ENCODE measurements at places on chromosomes 1 and 21. TPM values are rescaled to one million over a fixed set of nuclear protein-coding genes. Genes with fewer than 3 reads are reported as not detected.
A peak's percentile ranks its signal among the peaks of the same experiment; 100 is the strongest.

GRCh38 chr1:201053155-201053860 is 29.8 kb upstream of the KIF21B start:
- no peak for DNase-seq

DNA sequence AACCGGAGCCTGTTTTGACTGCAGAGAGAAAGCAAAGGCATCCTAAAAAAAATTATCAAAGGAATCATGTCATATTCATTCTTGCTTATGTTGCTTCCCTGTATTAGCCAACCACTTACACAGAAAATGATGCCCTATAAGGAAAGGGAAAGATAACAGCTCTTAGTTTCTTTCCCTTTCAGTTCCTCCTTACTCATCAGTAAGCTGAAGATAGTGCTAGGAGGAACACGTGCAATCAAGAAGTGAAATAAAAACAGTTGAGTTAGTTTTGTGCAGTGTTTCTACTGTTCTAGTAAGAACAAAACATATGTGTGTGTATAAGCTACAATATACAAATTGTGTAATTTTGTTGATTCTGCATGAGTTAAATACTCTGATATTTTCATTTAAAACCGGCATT is 45.3 kb upstream of the MTF2 start:
- no peak for DNase-seq

- DNase-seq: no peak
These were observed 86.6 kb downstream of the KIRREL1 start for GRCh38 chr1:158080066-158080465.

The PIGR gene
- total RNA-seq: not detected

DNA sequence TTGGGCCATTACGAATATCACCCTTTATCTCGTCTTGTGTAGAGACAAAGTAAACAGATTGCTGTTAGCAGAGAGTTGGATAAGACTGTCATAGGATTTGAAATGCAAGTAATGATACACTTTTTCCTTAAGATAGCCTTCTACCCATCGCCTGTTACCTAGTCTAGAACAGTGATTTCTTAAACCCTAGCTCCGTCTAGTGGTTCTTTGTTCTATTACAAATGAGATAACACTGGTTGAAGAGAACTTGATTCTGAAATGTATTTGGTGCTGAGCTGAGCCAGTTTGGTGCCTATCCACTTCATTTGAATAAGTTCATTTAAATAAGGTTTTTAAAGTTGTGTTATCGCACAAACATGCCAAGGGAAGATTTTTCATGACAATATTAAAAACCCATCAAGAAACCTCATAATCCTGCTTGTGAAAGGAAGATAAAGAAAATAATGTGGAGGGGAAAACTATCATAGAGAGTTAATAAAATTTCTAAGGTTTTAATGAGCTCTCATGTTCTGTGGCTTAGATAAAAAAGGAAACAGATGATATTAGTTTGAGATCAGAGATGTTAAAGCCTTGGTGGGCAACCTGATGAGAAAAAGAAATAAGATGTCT is 1.5 kb upstream of the KCNH1 start:
- DNase-seq: no peak

DNA sequence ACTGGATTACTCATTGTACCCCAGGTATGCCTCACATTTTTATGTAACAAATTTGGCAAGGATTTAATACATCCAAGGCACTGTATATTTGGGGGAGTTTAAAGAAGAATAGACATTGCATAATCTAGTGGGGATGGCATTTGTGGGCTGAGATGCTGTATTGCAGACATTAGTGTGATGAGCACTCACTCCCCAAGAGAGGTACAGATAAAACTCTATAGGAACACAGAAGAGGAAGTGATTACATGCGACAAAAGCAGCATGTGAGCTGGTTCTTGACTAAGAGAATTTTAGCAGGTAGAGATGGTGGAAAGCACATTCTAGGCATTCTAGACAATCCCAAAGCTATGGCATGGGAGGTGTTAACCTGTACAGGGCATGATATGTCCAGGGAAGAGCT is 24.2 kb upstream of the CDC14A start:
- DNase-seq: no peak

DNA sequence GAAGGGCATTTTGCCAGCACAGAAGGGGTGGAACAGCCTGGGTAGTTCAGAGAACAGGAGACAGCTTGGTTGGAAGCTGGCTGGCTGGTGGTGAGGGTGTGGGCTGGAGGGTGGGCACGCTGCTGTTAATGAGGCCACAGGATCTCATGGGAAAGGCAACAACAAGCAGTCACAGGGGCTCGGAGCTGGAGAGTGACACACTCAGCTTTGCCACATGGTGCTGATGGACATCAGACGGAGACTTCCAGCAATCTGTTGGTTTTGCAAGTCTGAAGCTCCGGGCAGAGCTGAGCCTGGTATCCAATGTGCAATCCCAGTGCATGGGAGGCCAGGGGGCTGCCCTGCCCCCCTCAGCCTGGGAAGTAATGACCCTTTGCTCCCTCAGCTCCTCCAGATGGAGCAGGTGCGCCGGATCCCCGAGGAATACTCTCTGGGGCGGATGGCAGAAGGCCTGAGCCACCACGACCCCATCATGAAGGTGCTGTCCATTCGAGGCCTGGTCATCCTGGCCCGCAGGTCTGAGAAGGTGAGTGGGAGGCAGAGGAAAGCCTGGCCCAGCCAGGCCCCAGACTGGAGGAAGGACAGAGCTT is 15.6 kb upstream of the TTC4 start:
- DNase-seq: no peak

DNA sequence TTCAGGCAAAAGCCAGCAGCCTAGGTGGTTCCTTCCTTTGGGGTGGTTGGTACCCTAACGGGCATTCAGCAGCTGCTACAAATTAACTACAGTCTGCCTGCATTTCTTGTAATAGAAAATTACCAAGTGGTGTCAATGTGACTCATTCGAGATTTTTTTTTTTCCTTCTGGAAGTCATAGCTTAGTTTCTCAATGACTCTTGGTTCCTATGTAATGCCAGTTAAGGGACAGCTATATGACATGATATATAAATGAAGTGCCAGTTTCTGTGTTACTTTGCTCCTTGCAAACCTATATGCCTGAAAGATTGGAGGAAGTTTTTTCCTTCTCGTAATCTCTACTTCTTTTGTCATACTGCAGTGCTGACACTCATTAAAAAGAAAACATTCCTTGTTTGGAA is 2.6 kb downstream of the MGST3 start:
- DNase-seq: no peak

The NUP210L gene
- total RNA-seq: 0.10 TPM

DNA sequence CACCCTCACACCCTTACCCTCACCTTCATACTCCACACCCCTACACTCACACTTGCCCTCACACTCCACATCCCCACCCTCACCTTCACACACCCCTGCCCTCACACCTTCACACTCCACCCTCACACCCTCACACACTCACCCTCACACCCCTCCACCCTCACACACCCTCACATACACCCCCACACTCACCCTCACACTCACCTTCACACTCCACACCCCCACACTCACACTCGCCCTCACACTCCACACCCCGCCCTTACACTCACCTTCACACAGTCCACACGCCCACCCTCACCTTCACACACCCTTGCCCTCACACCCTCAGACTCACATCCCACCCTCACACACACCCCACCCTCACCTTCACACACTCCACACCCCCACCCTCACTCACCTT is 43.6 kb upstream of the EDN2 start:
- DNase-seq: no peak

DNA sequence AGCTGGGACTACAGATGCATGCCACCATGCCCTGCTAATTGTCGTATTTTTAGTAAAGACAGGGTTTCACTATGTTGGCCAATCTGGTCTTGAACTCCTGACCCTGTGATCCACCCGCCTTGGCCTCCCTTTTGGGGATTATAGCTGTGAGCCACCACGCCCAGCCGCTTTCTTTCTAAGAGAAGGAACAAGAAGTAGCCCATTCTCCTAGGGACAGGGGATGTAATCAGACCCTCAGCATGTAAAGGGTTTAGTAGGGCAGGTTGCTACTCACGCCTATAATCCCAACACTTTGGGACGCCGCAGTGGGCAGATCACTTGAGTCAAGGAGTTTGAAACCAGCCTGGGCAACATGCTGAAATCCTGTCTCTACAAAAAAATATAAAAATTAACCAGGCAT is 189.7 kb downstream of the TOMM20 start:
- DNase-seq: no peak

DNA sequence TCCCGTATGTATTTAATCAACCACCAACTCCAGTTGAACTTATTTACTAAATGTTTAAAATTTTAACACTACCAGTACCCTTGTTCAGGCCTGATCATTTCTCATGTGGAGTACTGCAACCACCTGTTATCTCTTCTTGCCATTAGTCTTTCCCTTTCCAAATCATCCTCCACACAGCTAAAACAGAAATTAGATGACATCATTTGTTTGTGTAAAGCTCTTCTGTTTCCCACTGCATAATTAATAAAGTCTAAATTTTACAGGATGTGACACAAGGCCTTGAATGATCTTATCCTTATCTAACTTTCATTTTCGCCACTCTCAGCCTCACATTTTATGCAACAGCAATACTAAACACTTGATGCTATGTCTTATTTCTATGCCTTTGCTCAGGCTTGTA is 24.4 kb downstream of the GDAP2 start:
- DNase-seq: no peak

- no peak for DNase-seq
These were observed 67.1 kb downstream of the CD58 start for GRCh38 chr1:116503546-116504307.

The ADAM30 gene
- not detected for total RNA-seq

GRCh38 chr1:231603598-231604275 is 22.9 kb upstream of the DISC1 start:
- peak; percentile 29 for DNase-seq

GRCh38 chr1:201551877-201552731 is 13.2 kb downstream of the NAV1 start:
- DNase-seq: no peak

- DNase-seq: no peak
These were observed 107.0 kb downstream of the PDE9A start for GRCh38 chr21:42760361-42760950.

DNA sequence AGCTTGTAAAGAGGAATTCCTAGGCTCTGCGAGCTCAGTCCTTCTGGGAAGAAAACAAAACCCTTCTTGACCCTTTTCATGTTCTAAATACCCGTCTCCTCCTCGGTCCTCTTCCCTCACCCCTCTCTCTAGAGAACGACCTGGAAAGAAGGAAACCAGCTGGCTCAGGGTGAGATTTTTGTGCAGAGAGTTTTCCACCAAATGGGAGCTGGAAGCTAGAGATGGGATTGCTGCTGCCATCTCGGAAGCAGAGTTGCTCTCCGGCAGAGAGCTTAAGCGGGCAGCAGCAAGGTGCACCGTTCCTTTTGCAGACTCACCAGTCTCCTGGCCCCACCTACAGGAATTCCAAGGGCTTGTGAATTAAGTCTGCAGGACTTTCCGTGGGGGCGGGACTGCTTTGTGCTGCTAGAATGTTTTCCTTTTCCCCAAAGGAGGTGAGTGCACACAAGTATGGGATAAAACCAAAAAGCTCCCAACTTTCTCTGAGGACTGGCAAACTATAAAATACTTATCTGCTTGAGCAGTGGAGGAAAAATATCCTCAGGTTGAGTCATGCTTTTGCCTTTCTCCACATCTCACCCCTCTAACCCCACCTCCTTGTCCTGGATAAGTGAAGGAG is 29.1 kb upstream of the KIAA0040 start:
- DNase-seq: no peak

- DNase-seq: no peak
These were observed 35.7 kb upstream of the MAN1C1 start for GRCh38 chr1:25580927-25581326.

The MEX3A gene
- total RNA-seq: 6.6 TPM

DNA sequence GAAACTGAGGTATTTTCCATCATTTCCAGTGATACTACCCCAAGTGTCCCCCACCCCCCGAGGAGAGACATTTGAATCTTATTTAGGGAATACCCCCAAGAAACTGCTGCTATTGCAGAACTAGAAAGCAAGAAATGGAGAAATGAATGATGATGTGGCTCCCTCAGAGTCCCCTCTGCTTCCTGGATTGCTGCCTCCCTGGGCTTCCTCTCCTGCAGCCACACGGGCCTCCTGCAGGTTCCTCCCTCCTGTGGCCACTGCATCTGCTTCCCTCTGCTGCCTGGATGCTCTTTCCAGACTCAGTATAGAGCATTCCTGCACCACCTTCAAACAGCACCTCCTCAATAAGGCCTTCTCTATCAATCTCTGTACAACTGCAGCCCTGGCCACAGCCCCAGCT is 69.3 kb downstream of the SLC25A24 start:
- no peak for DNase-seq

The MYOG gene
- total RNA-seq: 11.0 TPM

The NCAM2 gene
- total RNA-seq: 7.1 TPM

- DNase-seq: no peak
These were observed 269.5 kb downstream of the DSCAM start for GRCh38 chr21:40577285-40578043.

The SH2D5 gene
- total RNA-seq: 0.30 TPM

DNA sequence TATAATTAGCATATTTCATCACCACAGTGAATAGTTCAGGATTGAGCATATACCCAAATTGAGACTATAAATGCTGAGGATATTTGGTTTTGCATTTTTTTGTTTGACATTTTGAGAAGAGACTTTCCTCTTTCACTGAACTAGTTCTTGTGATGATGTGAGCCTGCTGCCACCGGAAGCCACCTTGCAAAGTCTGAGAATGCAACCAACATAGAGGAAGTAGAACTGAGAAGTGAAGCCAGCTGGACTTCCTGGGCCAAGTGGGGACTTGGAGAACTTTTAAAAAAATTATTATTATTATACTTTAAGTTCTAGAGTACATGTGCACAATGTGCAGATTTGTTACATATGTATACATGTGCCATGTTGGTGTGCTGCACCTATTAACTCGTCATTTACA is 102.3 kb downstream of the RPE65 start:
- no peak for DNase-seq

DNA sequence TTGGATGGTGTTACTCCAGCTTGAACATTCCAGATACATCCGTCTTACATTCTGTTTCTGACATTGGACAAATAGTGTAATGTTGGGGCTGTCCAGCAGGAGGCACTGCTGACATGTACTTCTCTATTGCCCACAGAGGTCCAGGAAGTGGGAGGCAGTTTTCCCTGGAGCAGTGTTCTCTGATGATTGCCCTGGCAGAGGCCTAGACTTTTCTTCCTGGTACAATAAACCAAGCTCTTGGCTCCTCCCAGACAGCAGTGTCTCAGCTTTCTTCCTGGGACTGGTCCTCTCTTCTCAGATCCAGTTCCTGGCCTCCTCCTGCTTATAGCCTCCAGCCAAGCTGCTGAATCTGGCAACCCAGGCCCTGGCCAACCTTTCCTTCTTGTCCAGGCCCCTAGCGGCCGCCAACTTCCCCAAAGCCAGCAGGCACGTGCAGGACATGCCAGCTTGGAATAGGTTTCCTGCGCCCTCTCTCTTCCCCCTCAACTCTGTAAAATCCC is 14.9 kb upstream of the IFNLR1 start:
- peak; percentile 43 for DNase-seq

The TMPRSS2 gene
- 0.69 TPM for total RNA-seq

GRCh38 chr1:24991697-24992096 is 61.6 kb upstream of the RUNX3 start:
- no peak for DNase-seq

- peak; percentile 5 for DNase-seq
These were observed 202.1 kb downstream of the NCAM2 start for GRCh38 chr21:21200103-21200938.

GRCh38 chr1:108590441-108590840 is 30.5 kb downstream of the EEIG2 start:
- DNase-seq: peak; percentile 28

- no peak for DNase-seq
These were observed 2.2 kb upstream of the RHEX start for GRCh38 chr1:206050655-206051235.

The DCST1 gene
- 0.10 TPM for total RNA-seq

GRCh38 chr1:182845379-182845778 is 6.2 kb downstream of the DHX9 start:
- DNase-seq: no peak

GRCh38 chr21:45276596-45276995 is 11.1 kb downstream of the POFUT2 start:
- no peak for DNase-seq
